ENCODE measurements at places on chromosomes 3 and 15.

DNA sequence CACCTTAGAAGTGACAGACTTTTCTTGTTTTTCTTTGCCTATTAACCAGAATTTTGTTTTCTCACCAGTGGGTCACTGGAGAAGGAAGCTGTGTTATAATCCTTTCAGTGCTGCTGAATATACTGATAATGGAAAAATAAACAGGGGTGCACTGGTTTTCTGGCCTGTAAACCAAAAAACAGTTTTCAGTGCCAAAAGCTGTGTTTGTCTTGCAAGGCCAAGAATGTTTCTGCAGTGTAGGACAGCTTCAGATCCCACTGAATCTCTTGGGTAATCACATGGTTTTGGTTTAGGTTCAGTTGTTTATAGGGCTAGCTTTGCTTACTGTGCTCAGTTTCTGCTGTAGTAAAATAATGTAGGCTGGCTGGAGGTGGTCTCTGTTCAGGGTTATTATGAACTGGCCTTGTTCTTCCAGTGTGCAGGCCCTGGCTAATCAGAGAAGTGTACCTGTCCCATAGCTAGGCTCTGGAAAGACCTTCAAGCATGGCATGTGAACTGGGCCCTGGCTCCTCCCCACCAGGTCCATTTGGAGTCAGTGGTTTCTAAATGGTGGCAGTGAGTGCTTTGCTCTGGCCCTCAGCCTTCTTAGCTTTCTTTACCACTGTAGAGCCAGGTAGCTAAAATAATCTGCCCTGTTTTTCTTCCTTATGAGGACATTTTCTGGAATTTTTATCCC is 18.7 kb downstream of the PDE8A start:
- no peak for DNase-seq

GRCh38 chr3:63642488-63642887 is 10.0 kb upstream of the SNTN start:
- no peak for DNase-seq

DNA sequence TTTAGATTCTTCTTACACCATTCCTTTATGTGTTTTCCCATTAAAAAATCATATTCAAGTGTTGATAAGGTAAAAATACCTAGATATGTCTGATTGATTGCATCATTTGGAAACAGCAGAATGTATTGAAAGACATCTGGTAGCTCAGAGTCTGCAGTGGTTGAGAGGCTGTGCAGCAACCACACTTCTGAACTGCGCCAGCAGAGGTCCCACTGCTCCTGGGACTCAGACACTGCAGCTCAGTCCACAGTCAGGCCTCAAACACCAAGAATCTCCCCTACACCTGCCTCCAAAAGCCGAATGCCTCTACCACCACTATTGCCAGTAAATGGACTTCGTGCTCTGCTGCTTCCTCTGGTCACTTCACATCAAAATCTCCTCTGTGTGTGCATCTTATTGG is 176.9 kb upstream of the LMCD1 start:
- DNase-seq: peak; percentile 73

DNA sequence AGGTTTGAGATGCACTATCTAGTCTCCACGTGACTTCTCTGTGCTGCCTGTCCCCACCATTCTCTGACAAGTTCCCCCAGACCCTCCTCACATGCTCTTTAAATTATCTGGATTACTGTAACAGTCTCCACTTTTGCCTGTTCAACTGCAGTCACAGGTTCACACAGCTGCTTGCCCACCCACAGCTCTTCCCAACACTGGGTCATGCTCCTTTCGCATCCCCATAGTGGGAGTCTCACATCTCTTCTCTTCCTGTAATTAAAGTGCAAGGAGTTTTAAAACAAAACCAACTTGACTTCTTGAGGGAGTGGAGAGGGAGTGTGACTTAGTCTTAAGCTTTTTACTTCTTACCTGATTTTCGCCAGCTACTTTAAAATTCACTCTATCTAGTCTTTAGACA is 178.8 kb downstream of the PLCL2 start:
- DNase-seq: no peak

DNA sequence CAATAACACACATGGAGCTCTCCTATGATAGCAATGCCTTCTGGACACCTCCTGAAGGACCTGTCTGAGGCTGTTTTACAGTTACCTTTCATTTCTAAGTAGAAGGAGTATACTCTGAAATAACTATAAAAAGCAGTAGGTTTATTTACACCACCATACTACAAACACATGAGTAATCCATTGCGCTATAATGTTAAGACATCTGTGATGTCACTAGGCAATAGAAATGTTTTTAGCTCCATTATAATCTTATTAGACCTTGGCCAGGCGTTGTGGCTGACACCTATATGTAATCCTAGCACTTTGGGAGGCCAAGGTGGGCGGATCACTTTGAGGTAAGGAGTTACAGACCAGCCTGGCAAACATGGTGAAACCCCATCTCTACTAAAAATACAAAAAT is 24.7 kb downstream of the PXK start:
- no peak for DNase-seq

GRCh38 chr3:14761121-14761672 is 57.6 kb upstream of the FGD5 start:
- no peak for DNase-seq

DNA sequence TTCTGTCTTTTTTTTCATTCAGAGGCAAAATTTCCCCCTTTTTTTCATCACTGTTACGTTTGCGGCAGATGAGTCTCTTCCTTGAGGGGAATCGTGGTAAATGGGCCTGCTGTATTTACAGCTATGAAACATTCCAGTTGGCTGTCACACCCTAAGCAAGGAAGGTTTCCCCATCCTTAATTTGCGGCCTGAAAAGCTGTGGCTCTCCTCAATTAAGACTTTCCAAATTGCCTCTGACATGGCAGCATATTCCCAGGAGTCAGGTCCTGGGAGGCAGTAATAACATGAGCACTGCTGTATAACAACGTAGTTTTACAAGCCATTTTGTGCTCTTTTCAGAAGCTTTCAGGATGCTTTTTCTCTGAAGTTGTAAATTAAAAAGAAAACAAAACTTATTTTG is 420.9 kb downstream of the LPP start:
- peak; percentile 12 for DNase-seq

DNA sequence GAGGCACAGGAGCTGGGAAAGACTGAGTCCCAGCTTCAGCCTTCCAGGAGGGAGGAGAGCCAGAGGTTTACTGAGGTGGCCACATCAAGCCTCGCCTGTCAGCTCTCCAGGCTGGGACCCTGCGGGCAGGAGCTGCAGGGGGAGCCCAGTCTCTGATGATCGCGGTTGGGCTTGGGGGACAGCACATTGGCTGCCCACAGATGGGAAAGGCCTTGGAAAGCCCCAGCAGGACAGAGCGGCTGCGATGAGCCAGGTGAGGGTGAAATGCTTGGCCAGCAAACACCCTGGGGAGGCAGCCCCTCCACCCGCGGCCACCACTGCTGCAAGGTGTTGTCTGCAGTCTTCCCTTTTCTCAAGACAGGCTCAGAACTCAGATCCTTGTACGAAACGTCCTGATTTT is 31.2 kb downstream of the SEC61A1 start:
- no peak for DNase-seq

- DNase-seq: peak; percentile 65
Observed at GRCh38 chr3:2354702-2355101, 256.0 kb downstream of the CNTN4 start.

- no peak for DNase-seq
Observed at GRCh38 chr15:63473007-63473748, 31.2 kb upstream of the USP3 start.

DNA sequence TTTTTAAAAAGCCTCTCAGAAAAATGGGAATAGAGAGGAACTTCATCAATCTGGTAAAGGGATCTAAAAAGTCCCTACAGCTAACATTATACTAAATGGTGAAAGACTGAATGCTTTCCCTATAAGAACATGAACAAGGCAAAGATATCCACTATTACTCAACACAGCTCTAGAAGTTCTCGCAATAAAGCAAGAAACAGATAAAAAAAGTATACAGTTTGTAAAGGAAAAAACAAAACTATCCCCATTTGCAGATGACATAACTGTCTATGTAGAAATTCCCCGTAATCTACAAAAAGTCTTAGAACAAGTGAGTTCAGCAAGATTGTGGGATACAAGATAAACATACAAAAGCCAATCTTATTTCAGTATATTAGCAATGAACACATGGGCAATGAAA is 15.4 kb downstream of the EDC3 start:
- DNase-seq: no peak

- DNase-seq: no peak
Observed at GRCh38 chr3:170889132-170889531, 19.1 kb upstream of the RPL22L1 start.

- DNase-seq: peak; percentile 42
Observed at GRCh38 chr3:56467108-56467507, 1.2 kb downstream of the ERC2 start.

GRCh38 chr15:69562564-69562963 is 109.9 kb downstream of the RPLP1 start:
- no peak for DNase-seq

GRCh38 chr3:186002884-186003472 is 65.2 kb upstream of the TRA2B start:
- no peak for DNase-seq

DNA sequence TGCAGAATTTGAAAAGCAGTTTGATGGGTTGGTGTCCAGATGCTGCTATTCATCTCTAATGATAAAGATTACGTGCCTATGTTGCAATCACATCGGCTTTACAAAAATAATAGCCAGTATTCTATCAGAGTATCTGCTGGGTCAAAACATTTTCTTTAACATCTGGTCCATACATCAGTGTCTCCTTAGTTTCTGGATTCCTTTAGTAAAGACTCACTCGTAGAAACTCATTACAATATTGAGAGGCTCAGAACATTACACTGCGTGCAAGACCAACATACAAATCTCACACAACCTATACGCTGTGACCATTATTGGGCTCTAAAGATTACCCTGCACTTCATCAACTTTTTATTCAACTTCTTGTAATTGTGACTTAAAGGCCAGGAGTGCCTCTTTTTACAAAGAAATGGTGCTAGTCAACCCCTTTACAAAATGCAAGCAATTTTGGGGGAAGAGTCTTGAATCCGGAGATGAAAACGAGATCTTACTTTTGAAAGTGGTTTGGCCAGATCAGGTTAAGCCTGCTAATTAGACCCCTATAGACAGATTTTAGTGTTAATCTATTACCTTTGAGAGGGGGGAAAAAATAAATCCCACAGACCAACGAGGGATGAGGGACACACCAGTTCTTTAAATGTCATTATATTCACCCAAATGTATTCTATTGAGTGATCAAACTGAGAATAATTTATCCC is 2.9 kb downstream of the TRA2B start:
- peak; percentile 51 for DNase-seq

GRCh38 chr3:63386568-63386967 is 108.5 kb downstream of the SYNPR start:
- no peak for DNase-seq

GRCh38 chr3:128550471-128551126 is 57.6 kb upstream of the GATA2 start:
- no peak for DNase-seq

DNA sequence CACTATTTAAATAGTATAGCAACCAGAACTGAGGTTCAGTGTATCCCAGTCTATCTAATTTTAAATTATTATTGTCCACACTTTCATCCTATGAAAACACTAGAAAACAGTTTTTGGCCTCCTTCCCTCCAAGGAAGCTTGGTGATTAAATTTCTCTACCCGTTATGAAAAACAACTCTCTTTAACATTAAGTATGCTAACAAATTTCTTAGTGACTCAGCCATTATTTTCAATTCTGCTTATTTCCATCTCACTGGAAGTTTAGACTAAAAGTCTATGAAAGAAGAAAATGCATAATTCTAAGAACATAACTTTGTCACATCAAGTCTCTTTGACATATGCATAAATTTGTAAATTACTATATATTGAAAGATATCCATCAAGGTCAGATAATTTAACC is 185.2 kb downstream of the NSUN3 start:
- DNase-seq: no peak

- no peak for DNase-seq
Observed at GRCh38 chr3:23682646-23683045, 123.1 kb upstream of the UBE2E1 start.

DNA sequence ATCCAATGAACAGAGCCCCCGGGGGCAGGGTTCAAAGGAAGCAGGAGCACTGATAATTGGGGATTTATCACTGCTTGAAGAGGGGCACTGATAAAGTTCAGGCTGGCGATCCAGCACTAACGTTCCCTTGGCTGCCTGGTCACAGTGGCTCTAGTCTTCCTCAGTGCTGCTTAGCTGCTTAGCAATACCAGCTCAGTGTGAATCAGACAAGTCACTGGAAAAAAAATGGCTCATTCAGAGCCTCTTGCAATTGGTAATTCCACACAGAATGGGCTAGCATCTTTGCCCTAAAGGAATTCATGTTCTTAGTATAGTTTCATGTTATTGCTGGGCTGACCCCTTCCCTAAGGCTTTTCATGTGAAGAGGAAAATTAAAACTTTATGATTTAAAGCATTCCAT is 95.7 kb upstream of the SLC2A2 start:
- DNase-seq: no peak

- DNase-seq: no peak
Observed at GRCh38 chr3:60990442-60990730, 260.9 kb downstream of the FHIT start.

GRCh38 chr3:122406198-122406597 is 9.7 kb downstream of the WDR5B start:
- no peak for DNase-seq

DNA sequence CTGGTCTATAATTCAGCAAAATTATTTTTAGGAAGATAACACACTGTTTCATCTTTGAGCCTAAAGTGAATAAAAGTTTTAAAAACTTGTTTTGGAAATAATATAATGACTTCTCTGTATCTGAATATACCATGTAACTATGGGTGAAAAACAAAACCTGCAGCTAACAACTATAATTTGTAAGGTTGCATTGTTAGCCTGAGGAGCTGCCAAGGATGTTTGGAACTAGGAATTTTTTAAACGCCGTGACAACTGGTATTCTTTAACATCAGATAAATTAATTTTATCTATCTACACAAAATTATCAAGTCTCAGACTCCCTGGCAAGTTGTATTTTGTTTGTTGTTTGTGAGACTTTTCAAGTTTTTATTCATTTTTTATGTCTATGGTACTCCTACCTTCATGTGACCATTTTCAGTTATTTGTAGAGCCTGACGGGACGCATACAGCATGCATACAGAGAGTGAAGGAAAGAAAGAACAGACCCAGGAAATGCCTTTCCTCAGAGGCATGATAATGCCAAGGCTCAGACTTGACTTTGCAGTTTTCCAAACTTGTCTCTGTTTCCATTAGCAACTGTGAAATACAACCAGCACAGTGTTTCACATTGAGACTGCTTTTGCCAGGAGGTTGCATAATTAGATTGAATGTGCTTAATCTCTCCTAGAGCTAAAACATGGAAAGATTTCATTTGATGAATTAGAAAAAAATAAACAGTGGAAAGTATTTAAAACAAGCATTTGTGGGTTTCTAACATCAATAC is 60.8 kb upstream of the ARHGEF26 start:
- DNase-seq: peak; percentile 56

GRCh38 chr3:128782282-128783146 is 56.5 kb downstream of the RAB7A start:
- no peak for DNase-seq

- DNase-seq: no peak
Observed at GRCh38 chr3:153291059-153291685, 129.1 kb downstream of the RAP2B start.

- no peak for DNase-seq
Observed at GRCh38 chr3:32500231-32500630, 2.4 kb downstream of the CMTM6 start.

- DNase-seq: no peak
Observed at GRCh38 chr3:124172816-124173215, 180.9 kb upstream of the ROPN1 start.

Data from fibroblast of skin of abdomen (primary cell).